ENCODE measurements at places on chromosomes 6 and 20. TPM values are rescaled to one million over a fixed set of nuclear protein-coding genes. Genes with fewer than 3 reads are reported as not detected.

Gene PIM1
- 107 TPM for total RNA-seq

Gene BHLHE23
- total RNA-seq, result not detected

Gene OR2H1
- not detected for total RNA-seq

Gene ADGB
- not detected for total RNA-seq

Gene MMUT
- total RNA-seq, result 3.8 TPM

Gene GHRH
- total RNA-seq, result not detected

Gene F13A1
- 158 TPM for total RNA-seq

Gene RHAG
- total RNA-seq, result not detected

Gene SLC17A1
- not detected for total RNA-seq

Gene RNF182
- not detected for total RNA-seq

Gene ADAT2
- 8.1 TPM for total RNA-seq

Gene PAK5
- total RNA-seq, result not detected

Gene FAM83B
- not detected for total RNA-seq

Gene UBE2C
- 1.6 TPM for total RNA-seq

Gene DSP
- 0.94 TPM for total RNA-seq

Gene ZBTB12
- 0.21 TPM for total RNA-seq

Gene PRKN
- total RNA-seq, result 6.1 TPM

Gene KCNB1
- under 0.01 TPM for total RNA-seq

Gene RBPJL
- total RNA-seq, result not detected
